Activated CD4-positive, alpha-beta T cell treated with anti-CD3 and anti-CD28 coated beads, Interleukin-2, amount 50 U/mL, for 4 hours (primary cell): ENCODE measurements at places on chromosomes 6 and 20.

DNA sequence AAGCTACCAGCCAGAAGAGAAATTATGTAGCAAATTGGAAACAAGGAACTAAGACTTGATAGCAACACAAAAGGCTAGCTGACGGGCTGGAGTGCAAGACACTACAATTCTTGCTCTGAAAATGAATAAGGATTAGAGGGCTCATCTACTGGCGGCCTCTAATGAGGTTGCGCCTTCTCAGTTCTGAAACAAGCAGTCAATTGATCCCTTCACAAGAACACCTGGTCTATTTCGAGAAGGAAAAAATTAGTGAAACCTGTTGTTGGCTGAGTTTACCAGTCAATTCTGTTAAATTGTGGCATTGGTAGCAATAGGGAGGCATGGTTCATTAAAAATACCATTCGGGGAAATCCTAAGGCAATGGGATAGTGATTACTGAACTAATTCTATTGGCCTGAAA lies 74.8 kb upstream of the JARID2 start:
- DNase-seq = no peak

DNA sequence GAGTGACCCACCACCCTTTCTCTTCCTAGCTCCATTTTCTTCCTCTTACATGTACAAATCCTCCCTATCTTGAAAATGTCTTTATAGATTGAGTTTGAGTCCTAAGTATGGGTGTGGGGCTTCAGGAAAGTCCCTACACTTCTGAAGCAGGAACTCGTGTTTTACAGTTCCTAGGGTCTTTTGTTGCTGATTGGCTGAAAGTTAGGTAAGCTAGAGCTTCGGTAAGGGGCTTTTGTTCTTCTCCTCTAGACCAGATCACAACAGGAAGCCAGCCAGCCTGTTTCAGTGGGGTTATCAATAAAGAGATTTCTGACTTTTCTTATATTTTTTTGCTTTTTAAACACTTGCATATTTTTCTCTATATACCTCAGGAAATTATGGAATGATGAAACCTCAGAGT lies 51.3 kb downstream of the CNR1 start:
- no peak for DNase-seq

DNA sequence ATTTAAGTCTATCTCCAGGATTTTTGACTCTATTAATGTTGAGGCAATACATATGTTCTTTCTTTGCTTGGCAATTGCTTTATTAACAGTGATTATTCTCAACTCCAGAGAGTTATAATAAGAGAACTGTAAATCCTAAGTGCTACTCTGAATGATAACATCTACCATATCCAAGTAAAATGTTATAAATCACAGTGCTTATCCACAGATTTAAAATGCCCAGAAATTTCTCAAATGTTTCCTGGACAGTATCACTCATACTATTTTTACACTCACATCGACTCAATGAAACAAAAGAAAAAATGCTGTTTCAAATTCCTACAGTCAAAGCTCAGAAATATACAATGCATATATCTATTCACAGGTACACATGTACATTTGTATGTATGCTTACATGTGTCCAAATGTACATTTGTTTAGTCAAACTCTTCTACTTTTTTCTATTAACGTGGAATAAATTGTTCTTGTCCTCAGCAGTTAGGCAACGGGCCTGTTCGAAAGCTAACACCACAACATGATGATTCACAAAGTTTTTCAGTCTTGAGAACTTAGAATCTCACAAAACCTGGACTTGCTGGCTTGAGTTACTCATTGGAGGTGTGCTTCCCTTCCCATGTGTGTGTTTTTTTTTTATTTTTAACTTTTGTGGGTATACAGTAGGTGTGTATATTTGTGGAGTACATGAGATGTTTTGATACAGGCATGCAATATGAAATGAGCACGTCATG lies 193.0 kb downstream of the GJA10 start:
- no peak for DNase-seq

DNA sequence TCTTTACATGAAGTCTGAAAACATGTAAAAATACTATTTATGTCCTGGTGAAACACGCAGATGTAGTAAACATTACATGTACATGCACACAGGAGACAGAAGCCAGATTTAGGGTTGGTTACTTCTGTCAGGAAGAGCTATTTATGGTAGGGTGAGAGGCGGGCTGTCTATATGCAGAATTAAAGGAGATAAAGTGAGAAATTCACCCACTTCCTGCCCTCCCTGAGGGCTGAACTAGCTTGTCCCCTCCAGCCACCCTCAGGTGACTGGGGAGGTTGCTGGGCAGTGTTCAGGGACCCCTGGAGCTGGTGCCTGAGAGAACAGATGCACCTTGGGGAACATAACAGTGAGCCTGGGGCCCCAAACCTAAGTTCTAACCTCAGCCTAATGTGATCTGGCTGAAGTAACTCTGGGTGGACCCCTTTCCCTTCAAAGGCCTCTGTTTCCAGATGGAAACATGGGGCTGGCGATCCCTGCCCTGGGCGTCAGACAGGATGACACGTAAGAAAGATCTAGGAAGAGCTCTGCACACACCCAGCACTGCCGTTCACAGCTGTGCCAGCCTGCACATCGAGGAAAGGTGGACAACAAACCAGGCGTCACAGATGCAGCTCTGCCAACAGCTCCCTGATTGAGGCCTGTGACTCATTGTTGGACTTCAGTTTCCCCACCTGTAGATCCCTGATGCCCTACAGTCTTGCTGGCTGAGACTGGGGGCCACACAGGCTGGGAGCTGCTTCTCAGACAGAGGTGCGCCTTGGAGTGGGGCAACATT lies 1.3 kb downstream of the PI16 start:
- DNase-seq = no peak

- DNase-seq = no peak
These were observed 290.3 kb upstream of the STXBP5 start for GRCh38 chr6:146913842-146914488.

DNA sequence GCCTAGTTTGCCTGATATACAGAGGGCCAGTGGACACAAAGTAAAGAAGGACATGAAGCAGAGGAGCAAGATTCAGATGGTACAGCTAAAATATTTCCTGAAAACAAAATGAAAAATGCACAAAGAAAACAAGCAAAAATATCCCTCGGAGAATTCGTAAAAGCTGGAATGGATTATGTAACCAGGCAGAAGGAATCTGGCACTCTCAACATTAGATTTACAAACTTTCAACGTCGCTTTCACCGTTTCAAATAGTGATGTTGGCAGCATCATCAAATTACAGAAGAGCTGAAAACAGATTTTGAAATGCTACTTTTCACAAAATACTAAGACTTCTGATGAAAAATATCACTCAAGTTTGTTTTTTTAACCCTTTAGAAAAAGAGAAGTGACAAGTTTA lies 11.7 kb downstream of the SMLR1 start:
- DNase-seq = no peak

DNA sequence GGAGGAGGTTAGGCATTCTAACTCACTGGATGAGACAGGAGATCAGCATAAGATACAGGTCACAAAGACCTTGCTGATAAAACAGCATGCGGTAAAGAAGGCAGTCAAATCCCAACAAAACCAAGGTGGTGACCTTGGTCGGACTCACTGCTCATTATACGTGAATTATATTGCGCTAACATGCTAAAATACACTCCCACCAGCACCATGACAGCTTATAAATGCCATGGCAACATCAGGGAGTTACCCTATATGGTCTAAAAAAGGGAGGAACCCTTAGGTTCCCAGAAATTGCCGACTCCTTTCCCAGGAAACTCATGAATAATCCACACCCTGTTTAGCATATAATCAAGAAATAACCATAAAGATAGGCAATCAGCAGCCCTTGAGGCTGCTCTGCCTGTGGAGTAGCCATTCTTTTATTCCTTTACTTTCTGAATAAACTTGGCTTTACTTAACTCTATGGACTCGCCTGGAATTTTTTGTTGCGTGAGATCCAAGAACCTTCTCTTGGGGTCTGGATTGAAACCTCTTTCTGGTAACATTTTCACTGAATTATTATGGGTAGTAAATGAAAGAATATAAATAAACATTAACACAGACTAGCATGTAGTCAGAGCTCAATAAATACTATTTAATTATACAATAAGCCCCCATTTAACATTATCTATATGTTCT lies 3.0 kb upstream of the LAMA4 start:
- no peak for DNase-seq

GRCh38 chr6:16409531-16410441 lies 171.4 kb downstream of the GMPR start:
- peak; percentile 49 for DNase-seq

- DNase-seq = no peak
These were observed 121.4 kb upstream of the CLDN20 start for GRCh38 chr6:155142168-155143028.

GRCh38 chr6:332671-333070 lies 40.4 kb downstream of the DUSP22 start:
- DNase-seq = no peak

GRCh38 chr20:49969234-49969633 lies 13.5 kb upstream of the SNAI1 start:
- DNase-seq = no peak

DNA sequence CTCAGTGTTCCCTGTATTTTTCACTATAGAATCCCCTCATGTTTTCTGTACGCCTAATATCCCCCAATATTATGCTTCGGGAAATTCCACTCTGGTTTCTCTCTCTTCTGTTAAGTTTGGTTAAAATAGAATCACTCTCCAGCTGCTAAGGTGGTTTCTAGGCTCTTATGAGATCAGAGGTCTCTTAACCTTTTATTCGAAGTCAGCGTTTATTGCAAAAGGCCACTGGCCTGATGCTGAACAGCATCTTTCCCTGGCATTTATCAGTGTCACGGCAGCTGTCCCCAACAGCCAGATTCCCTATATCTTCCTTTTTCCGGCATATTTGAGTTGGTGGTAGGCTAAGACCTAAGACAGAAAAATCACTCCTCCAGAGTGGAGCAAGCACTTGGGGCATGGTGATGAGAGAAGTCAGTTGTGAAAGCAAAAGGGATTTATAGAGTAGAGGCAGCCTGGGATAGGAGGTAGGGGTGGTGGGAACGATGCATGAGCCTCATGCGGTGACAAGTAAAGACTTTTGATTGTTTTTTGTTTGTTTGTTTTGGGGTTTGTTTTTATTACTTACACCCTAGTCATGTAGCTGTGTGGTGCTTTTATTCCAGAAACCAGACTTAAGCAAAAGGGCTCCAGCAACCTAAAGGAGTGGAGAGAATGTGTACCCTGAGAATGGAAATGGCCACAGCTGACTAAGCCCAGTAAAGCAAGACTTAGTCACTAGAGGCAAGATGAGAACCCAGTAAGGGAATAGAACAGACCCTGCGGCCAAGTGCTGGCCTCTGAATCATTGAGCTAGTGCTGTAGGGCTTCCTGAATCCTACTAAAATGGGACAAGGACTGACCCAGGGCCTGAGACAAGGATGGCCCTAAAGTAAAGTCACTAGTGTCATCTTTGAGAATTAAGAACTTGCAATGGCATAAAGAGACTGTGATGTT lies 233.0 kb upstream of the PRND start:
- DNase-seq = no peak

- DNase-seq = no peak
These were observed 10.7 kb downstream of the SUN5 start for GRCh38 chr20:32993496-32994050.

GRCh38 chr6:43934803-43935602 lies 165.0 kb downstream of the VEGFA start:
- no peak for DNase-seq

GRCh38 chr6:78693835-78694234 lies 173.5 kb upstream of the IRAK1BP1 start:
- DNase-seq = no peak

- DNase-seq = no peak
These were observed 34.5 kb downstream of the BMP7 start for GRCh38 chr20:57231951-57232428.

- DNase-seq = no peak
These were observed 46.9 kb downstream of the DACT2 start for GRCh38 chr6:168272415-168273325.

- DNase-seq = no peak
These were observed 121.0 kb upstream of the GGTLC1 start for GRCh38 chr20:24109537-24109936.

DNA sequence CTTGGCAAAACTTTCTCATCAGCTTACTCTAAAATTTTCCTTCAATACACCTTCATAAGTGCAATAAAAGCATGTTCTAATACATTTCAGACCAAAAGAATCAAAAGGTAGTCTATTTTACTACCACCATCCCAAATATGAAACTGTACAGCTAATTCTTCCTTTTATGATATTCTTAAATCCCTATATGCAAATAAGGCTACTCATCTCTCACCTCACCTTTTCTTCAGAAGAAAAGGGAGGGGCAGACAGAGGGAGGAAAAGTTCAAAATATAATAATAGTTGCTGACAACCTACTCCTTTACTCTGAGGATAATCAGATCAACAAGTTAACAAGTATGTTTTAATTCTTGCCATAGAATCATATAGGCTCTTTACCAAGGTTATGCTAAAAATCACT lies 7.4 kb downstream of the C6orf120 start:
- no peak for DNase-seq

GRCh38 chr20:36493051-36493800 lies 48.1 kb upstream of the MYL9 start:
- peak; percentile 14 for DNase-seq

DNA sequence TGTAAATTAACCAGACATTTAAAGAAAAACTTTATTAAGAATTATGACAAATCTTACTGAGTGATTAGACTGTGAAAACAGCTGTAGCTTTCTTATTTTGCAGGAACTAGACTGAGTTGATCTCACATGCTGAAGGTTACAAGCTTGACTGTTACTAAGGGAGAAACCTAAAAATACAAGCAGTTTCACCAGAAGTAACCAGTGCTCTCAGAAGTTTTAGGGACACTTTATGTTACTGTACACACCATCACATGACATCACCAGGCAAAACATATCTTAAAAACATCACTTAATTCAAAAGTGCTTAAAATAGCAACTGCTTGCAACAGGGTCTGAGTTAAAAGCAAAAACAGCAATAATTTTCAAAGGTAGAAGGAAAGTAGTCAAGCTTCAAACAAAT lies 5.4 kb downstream of the FBXO30 start:
- DNase-seq = no peak

DNA sequence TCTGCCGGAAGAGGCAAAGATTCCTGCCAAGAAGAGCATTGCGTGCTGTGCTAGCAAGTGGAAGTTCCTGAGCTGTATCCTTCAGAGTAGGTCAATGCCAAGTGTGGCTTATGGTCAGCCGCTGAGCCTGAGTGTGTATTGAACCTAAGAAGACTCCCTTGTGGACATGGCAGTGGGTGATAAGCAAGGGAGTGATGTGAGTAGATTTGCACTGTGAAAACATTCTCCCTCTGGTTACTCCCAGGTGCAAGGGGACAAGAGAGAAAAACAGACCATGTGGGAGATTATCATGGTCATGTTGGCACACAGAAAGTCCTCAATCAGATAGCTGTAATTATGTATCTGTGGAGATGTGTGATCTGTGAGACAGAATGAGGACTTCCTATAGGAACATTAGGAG lies 6.1 kb upstream of the TMEM74B start:
- DNase-seq = no peak
